ENCODE measurements at places on chromosomes 6 and 20.

DNA sequence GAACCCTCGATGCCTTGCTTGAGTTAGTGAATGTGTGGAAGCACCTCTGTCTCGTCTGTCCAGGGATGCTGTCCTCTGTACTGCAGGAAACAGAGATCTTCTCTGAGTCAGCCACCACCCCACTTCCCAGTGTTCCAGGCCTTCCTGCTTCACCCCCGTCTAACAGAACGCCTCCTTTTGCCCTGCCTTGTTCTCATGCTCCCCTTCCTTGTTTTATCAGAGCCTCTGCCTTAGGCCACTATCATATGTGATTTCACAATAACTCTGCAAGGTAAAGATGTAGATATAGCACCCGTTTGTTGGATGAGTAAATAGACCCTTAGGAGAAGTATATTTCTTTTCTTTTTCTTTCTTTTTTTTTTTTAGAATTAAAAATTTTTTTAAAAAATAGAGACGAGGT, 106.7 kb upstream of the CLDN20 start:
- no peak for DNase-seq

DNA sequence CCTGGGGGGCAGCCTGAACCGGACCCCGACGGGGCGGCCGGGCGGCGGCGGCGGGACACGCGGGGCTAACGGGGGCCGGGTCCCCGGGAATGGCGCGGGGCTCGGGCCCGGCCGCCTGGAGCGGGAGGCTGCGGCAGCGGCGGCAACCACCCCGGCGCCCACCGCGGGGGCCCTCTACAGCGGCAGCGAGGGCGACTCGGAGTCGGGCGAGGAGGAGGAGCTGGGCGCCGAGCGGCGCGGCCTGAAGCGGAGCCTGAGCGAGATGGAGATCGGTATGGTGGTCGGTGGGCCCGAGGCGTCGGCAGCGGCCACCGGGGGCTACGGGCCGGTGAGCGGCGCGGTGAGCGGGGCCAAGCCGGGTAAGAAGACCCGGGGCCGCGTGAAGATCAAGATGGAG, 636 bp downstream of the SRF start:
- peak; percentile 15 for DNase-seq

DNA sequence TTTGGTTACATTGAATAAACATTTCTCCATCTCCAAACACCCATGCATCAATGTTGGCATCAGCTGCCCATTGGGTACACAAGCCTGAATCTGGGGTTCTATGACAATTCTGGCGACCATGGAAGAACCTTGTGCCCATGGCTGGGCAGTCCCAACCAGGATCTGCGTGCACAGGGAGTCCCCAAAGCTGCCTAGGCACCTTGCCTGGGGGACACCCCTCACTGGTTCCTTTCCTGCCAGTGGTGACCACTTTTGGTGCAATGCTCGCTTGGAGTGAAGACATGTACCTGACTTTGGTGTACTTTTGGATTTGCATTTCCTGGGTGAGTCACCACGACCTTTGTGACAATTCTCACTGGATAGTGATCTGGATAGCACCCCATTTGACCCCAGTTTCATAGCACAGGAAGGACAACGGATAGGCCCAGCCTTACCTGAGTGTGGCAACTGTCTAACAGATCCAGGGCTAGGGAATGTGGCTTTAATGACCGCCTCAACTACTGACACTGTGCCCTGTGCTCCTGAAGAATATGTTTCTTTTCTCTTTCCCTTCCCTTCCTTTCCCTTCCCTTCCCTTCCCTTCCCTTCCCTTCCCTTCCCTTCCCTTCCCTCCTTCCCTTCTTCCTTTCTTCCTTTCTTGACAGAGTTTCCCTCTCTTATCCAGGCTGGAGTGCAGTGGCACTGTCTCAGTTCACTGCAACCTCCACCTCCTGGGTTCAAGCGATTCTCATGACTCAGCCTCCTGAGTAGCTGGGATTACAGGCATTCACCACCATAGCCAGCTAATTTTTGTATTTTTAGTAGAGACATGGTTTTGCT, 7.1 kb downstream of the SPINT3 start:
- DNase-seq, result no peak

- no peak for DNase-seq
These were observed 363.2 kb downstream of the THBS2 start for GRCh38 chr6:168890306-168890980.

DNA sequence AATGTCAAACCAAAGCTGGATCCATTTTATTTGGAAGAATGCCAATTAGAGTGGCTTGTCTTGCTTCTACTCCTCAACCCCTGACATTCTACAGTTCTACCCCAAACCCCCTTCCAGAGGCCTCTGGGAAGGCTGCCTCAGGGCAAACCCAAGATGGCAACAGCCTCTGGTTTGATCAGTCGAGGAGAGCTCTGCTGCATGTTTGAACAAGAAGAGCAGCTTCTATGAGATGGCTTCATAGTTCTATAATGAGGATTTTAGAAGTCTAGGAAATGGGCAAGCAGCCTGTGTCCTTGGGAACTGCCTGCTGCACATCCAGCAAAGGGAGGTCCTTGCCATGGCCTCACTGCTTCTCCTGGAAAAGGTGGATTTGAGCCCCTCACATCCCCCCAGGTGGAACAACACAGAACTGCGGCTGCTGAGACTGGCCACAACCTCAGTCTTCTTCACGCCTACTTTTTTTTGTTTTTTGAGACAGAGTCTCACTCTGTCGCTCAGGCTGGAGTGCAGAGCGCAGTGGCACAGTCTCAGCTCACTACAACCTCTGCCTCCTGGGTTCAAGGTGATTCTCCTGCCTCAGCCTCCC, 37.9 kb downstream of the ZC3H12D start:
- DNase-seq, result no peak

DNA sequence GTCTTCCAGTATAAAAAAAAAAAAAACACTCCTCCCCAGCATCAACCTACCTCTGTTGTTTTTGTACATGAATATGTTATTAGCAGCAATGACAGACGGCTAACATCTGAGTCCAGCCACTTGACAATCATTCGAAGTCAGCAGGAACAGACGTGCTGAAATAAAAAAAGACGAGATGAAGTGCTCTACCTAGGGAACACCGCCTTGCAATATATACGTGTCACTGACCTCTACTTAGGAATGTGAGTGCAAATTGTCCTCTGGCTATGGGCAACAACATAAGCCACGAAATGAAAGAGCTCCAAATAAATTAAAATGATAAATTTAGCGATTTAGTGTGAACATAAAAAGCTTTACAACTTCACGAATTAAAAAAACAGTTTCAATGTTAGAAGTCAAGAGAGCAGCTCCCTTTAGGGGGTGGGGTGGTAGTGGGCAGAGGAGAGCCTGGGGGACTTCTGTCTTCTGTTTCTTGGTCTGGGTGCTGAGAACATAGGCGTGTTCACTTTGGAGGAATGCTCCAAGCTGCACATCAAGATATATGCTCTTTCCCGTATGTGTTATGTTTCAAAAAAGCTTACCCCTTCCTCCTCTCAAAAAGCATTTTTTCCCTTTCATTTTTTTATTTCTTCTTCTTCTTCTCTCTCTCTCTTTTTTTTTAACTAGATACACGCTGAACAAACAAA, 23.3 kb downstream of the EDN1 start:
- DNase-seq, result no peak

GRCh38 chr20:63942250-63942951, 13.8 kb downstream of the UCKL1 start:
- DNase-seq, result no peak

- no peak for DNase-seq
These were observed 120.2 kb downstream of the MYB start for GRCh38 chr6:135301304-135301703.

GRCh38 chr6:100078509-100078908, 84.5 kb upstream of the MCHR2 start:
- DNase-seq, result no peak

- DNase-seq, result no peak
These were observed 320.7 kb downstream of the RNF144B start for GRCh38 chr6:18707714-18708439.

DNA sequence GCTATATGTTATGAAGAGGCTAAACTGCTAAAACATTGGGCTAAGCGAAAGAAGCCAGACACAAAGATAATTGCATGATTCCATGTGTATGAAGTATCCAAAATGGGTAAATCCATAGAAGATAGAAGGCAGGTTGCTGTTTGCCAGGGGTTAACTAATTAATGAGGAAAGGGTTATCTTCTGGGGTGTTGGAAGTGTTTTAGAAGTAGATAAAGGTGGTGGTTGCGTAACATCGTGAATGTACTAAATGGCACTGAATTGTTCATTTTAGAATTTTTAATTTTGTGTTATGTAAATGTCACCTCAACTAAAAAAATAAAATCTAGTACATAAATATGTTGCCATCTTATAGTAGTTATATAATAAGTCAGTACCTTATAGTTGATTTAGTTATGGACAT, 104.4 kb upstream of the ADGRF4 start:
- DNase-seq, result no peak

Measured in stimulated activated CD8-positive, alpha-beta memory T cell treated with anti-CD3 and anti-CD28 coated beads, Interleukin-4, amount 100 ng/mL, for 1 hour (primary cell).